ENCODE measurements at places on chromosomes 13 and 19.

GRCh38 chr13:42836930-42837690, 55.7 kb downstream of the FAM216B start:
- no peak for DNase-seq

- DNase-seq: no peak
Observed at GRCh38 chr19:12947702-12948611, 2.3 kb downstream of the RAD23A start.

- DNase-seq: no peak
Observed at GRCh38 chr13:21005193-21005592, 56.2 kb downstream of the LATS2 start.

- DNase-seq: no peak
Observed at GRCh38 chr13:90824032-90824431, 523.5 kb upstream of the MIR17HG start.

- DNase-seq: peak; percentile 35
Observed at GRCh38 chr19:49114630-49115363, 627 bp downstream of the LIN7B start.

- no peak for DNase-seq
Observed at GRCh38 chr13:25207291-25207810, 35.3 kb upstream of the AMER2 start.

DNA sequence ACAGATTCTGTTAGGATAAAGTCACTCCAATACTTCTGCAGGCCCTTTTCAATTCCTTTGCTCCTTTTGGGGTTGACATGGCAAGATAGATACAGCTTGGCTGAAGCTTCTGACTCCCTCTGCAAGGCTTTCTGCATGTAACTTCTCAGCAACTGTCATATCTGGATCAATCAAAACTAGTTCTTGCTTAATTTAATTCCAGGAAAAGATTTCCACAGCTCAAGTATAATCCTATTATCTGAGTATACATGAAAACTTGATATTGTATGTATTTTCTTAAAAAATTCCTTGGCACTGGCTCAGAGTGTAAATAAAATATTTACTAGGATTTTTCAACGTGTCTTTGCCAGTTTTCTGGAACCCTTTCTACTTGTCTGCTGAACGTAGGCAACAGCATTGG, 109.6 kb downstream of the STARD13 start:
- DNase-seq: no peak

GRCh38 chr13:57992416-57992815, 360.9 kb downstream of the PCDH17 start:
- DNase-seq: no peak

All from suppressor macrophage treated with lipopolysaccharide for 4 hours (primary cell).